Naive B cell (primary cell): ENCODE measurements at places on chromosomes 2 and 18. TPM values are rescaled to one million over a fixed set of nuclear protein-coding genes. Genes with fewer than 3 reads are reported as not detected.
A peak's percentile ranks its signal among the peaks of the same experiment; 100 is the strongest.

GRCh38 chr2:10289891-10290290 is 12.8 kb upstream of the HPCAL1 start:
- H3K4me3 ChIP-seq = no peak overlapping the region
- H3K27ac ChIP-seq = no peak overlapping the region
- H3K27me3 ChIP-seq = no peaks in the 10 kb centered on the region
- H3K36me3 ChIP-seq = no peaks in the 10 kb centered on the region

DNA sequence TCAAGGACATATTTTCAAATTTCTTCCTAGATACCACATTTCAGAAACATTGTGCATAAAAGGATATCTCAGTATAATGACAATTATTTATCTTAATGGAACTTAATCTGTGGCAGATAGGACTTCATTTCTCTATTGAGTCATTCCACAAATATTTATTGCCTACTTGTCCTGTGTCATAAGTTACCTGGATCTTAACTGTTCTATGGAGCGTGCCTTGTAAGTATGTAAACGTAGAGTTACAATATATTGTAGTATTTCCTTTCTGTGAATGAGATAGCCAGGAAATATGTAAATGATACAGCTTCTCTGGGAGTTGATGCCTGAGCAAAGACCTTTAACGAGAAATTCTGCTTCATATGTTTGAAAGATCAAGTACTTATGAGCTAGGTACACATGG is 2.5 kb downstream of the AGFG1 start:
- H3K27ac ChIP-seq = peak overlapping the region; percentile 51
- no peaks in the 10 kb centered on the region for H3K36me3 ChIP-seq
- peak overlapping the region; percentile 97 for H3K4me3 ChIP-seq

- H3K4me3 ChIP-seq = no peak overlapping the region
- H3K36me3 ChIP-seq = no peaks in the 10 kb centered on the region
- no peaks in the 10 kb centered on the region for H3K27me3 ChIP-seq
Measured at GRCh38 chr2:120161190-120161589, 62.0 kb downstream of the TMEM185B start.

Gene DPP10
- not detected for polyA plus RNA-seq

DNA sequence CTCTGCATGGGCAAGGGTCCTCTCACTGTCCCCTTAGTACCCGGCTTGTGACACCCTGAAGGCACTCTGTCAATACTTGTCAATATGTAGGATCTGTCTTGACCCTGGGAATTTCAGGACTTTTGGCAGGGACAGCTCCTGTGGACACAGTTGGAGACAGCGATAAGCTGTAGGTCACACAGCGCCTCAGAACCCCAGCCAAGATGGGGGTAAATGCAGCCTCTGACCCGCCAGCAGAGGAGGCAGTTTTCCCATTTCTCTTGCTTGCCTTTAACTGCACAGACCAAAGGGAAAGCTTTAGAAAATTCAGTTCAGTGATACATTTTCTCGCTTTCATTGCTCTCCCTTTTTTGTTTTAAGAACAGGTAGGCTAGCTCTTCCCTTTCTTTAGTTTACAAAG is 54.8 kb upstream of the KLHL29 start:
- H3K4me1 ChIP-seq = no peaks in the 10 kb centered on the region
- no peak overlapping the region for H3K27ac ChIP-seq
- no peak for DNase-seq
- no peaks in the 10 kb centered on the region for H3K36me3 ChIP-seq
- H3K27me3 ChIP-seq = peaks cover 14% of the 10 kb centered on the region
- no peak overlapping the region for H3K4me3 ChIP-seq

DNA sequence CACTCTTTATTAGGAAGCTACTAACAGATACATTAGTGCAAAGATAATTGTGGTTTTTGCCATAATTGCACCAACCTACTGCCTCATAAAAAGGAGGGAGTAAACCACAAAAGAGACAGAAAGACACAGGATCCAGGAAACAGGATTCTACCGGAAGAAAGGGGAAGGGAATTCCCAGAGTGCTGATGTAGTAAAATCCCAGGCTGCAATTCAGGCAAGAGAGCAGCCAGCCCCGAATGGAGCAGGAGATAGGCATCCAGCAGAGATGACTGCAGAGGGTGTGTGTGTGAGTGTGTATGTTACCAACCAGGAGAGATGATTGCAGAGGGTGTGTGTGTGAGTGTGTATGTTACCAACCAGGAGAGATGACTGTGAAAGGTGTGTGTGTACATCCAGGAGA is 84.4 kb downstream of the KCNS3 start:
- DNase-seq = no peak
- no peak overlapping the region for H3K27ac ChIP-seq
- H3K4me1 ChIP-seq = peaks cover 5% of the 10 kb centered on the region
- peaks cover 63% of the 10 kb centered on the region for H3K27me3 ChIP-seq
- no peak overlapping the region for H3K4me3 ChIP-seq

GRCh38 chr18:42168487-42168886 is 213.5 kb downstream of the PIK3C3 start:
- no peak for DNase-seq
- H3K27me3 ChIP-seq = no peaks in the 10 kb centered on the region
- no peak overlapping the region for H3K27ac ChIP-seq
- no peaks in the 10 kb centered on the region for H3K4me1 ChIP-seq
- H3K4me3 ChIP-seq = no peak overlapping the region

DNA sequence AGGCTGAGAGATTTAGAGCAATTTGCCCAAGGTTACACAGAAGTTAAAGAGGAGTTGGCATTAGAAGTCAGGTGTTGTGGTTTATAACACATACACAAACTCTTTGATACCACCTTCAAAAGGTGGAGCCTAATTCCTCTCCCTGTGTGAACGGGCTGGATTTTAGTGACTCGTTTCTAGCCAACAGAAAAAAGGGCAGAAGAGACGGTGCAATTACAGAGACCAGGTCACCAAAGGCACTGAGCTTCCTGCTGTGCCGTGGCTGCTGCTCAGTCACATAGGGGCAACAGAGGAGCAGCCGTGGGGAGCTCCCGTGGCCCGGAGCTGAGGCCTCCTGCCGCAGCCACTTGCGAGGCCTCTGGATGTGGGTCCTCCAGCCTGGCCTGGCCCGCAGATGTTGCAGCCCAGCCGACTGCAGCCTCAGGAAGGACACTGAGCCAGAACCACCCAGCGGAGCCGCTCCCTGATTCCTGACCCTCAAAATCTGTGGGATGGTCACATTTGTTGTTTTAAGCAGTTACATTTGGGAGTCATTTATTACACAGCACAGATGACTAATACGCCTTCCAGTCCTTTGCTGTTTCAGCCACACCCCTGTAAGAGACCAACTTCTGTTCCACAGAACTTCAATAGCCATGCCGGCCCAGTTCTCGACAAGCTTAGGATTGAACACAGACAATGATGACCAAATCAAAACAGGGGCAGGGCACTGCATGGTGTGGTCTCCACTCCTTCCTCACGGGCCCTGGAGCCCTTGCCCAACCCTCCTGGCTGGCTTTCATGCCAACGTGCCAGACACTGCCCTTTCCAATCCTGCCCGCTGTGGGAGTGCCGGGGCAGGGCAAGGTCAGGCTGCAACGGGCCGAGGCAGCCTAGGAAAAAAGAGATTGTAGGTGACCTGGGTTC is 17.1 kb downstream of the EDAR start:
- H3K36me3 ChIP-seq = no peaks in the 10 kb centered on the region
- no peak overlapping the region for H3K4me3 ChIP-seq
- no peak for DNase-seq
- peaks cover 6% of the 10 kb centered on the region for H3K27me3 ChIP-seq
- no peak overlapping the region for H3K27ac ChIP-seq
- no peaks in the 10 kb centered on the region for H3K4me1 ChIP-seq
